ENCODE measurements at places on chromosomes 1 and 21.

GRCh38 chr1:178030467-178030866, 60.6 kb upstream of the SEC16B start:
- DNase-seq: no peak

- DNase-seq: no peak
Observed at GRCh38 chr21:31326522-31327242, 17.4 kb downstream of the TIAM1 start.

DNA sequence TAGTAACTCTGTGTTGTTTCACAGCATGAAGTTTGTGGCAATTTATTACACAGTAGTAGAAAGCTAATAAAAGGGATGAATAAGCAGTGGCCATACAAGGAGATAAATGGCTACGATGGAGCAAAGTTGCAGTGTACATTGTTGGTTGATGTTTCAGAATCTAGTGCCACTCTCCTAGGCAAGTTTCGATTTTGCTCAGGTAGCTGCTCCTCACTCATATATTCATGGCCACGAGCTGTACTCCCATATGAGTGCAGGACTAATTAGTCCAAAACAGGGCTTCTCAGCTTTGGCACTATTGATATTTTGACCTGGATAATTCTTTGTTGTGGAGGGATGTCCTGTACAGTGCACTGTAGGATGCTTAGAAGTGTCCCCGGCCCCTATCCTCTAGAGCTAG, 30.0 kb upstream of the ATP1A1 start:
- DNase-seq: no peak

DNA sequence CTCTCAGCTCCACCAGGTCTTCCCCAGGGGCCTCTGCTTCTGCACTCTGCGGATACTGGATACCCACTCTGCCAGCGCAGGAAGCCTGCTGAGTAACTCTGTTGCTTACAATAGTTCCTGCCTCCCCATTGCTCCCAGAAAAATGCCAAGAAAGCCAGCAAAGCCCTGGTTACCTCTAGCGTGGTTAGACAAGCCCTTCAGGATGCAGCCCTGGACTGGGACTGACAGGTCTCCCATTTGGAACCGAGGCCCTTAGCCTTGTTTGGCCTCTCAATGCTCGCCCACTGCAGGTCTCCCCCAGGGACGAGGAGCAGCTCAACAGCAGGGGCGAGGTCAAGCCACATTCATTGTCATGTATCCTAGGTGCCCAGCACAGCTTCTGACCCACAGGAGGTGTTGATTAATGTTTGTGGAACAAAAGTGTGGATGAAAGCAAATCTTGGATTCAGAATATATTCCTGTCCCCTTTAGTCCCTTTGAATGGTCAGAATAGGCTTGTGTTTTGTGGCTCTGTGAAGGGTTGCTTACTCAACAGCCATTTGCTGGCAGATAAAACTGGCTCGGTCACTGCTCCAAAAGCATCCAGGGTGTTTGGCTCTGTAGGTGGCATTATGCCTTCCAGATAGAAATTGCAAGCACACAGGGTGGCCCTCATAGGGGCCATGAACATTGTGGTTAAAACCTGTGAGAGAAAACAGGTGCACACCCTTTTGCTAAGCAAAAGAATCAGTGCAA, 58.9 kb downstream of the C1orf198 start:
- DNase-seq: peak; percentile 66

DNA sequence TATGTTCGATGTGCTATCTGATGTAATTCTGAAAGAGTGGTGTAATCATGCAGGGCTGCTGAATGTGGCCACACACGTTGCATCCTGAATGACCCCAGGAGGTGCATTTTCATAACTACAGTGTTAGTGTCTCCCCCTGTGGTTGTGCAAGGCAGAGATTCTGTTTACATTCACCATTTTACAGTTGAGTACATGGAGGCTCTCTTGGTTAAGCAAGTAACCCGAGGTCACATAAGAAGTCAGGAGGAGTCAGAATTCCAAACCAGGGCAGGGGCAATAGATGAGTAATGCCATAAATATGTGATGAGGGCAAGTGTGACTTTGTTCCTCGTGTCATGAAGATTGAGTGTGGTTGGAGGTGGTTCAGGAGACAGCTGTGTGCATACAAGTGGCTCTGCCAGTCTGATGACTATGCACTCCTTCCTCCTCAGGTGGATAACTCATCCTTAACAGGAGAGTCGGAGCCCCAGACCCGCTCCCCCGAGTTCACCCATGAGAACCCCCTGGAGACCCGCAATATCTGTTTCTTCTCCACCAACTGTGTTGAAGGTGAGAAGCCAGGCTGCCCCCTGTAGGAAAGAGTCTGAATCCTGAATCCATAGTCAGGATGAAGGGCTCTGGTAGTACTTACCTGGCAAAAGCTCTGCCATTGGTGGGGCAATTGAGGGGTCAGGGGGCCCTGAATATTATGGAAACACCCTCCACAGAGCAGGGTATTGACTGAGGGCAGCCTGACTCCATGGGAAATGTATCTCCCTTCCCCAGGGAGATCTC, 9.3 kb downstream of the ATP1A2 start:
- DNase-seq: no peak

DNA sequence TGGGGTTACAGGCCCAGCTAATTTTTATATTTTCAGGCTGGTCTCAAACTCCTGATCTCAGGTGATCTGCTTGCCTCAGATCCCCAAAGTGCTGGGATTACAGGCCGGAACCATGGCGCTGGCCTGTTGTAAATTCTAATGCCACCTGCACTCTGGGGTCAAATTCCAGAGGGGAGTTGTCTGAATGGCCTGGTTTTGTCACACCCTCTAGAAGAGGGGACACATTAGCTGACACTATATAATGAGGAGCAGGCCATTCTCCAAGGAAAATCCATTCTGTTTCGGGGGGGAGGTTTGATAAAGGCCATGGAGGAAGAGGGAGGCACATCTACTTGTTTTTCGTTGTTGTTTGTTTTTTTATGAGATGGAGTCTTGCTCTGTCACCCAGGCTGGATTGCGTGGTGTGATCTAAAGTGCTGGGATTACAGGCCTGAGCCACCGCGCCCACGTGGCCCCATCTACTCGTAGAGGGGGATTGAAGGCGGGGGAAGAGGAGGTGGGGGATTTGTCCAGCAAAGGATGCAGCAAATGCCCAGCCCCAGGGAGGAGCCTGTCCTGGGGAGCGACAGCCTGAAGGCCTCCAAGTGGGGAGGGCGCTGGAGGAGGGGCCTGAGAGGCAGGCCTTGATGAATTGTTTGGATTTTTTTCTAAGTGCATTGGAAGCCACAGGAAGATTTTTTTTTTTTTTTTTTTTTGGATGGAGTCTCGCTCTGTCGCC, 78.4 kb upstream of the SLC45A1 start:
- DNase-seq: no peak

- DNase-seq: no peak
Observed at GRCh38 chr1:214361636-214362035, 80.7 kb downstream of the SMYD2 start.

- DNase-seq: peak; percentile 18
Observed at GRCh38 chr1:80217377-80217986, 1211.0 kb upstream of the ADGRL4 start.

GRCh38 chr1:236877661-236878060, 82.6 kb downstream of the MTR start:
- DNase-seq: no peak

- no peak for DNase-seq
Observed at GRCh38 chr1:226981386-226981817, 41.3 kb downstream of the COQ8A start.

- no peak for DNase-seq
Observed at GRCh38 chr1:177959811-177960515, 9.9 kb downstream of the SEC16B start.

DNA sequence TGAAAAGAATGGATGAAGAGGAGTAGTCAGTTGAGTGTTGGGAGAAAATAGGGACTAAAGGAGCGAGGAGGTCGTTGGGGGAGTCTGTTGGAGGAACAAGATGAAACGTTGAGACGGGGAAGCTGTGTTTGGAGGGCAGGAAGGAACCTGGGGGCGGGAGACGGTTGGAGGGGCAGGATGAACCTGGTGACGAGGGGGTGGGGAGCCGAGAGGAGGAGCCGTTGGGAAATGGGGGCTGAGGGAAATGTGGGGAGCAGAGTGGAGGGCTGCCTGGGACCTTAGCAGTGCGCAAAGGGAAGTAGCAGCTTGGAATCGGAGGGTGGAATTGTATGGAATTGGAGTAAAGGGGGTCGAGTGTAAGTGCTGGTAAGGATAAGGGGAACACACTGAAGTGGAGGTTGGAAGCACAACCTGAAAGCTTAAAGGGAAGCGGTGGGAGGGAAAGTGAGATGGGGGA, 630 bp downstream of the MTF2 start:
- DNase-seq: no peak

DNA sequence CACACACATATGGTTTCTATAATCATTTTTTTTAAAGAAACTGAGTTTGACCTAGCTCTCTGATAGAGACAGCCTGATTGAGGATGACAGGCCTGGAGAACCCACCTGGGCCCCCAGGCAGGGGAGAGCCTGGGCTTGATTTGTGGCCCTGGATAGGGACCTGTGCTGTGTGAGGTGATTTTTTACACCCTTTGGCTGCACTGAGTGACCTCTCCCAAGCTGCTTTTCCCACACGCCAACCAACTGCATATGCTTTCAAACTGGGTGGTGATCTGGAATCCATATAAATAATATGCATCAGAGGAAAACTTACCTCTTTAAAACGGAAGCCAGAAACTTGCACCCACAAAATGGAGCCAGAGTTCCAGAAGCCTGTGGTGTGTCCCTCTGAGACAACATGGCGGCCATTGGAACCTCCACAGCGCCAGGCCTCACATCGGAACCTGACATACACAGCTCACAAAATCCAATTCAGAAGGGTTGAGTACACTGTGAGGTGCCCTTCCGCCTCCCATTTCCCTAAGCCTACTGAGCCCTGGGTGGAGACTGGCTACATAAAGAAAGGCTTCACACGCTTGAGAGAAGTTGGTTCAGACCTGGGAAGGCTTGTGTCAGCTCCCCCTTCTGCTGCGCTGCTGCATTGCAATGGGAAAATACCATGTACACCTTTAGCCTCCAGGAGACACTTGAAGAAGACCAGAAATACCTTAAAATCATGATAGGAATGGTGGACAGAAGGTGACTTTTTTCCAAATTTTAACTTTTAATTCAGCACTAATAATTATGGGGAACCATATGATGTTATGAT, 160.7 kb downstream of the HHIPL2 start:
- no peak for DNase-seq

GRCh38 chr1:88780485-88780884, 96.4 kb downstream of the PKN2 start:
- no peak for DNase-seq

DNA sequence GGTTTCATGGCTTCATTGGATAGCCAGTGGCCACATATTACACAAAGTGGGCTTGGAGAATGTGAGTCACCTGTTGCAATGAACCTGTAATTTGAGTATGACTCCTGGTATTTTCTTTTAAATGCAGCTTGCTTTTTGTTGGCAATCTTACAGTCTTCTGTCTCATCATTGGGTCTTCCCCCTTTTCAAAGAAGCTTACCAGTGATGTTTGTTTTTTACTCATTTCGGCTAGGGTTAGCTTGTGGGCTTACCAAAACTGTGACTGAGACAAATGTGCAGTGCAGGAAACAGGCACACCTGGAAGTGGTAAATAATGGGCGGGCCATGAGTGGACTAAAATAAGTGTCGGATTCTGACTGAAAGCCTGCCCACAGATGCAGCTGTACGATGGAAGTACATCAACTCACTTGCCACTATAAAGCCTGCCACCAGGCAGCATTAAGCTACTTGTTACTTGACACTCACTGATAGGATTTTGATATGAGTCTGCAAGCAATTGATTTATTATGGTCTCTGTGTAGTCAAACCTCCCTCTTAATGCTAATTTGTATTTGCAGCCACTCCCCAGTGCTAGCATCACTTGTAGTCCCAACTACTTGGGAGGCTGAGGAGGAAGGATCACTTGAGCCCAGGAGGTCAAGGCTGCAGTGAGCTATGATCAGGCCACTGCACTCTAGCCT, 4.2 kb downstream of the HHAT start:
- no peak for DNase-seq

- no peak for DNase-seq
Observed at GRCh38 chr1:17156108-17156507, 36.9 kb upstream of the PADI2 start.
